Stimulated activated CD4-positive, alpha-beta T cell treated with anti-CD3 and anti-CD28 coated beads, TNF-alpha, amount 100 ng/mL, for 4 hours (primary cell): ENCODE measurements at places on chromosomes 3 and 15.

- DNase-seq = no peak
Measured at GRCh38 chr3:113096188-113096892, 105.6 kb downstream of the GTPBP8 start.

- DNase-seq = no peak
Measured at GRCh38 chr3:126104742-126105605, 21.1 kb upstream of the SLC41A3 start.

- DNase-seq = no peak
Measured at GRCh38 chr15:26628071-26628470, 144.8 kb downstream of the GABRB3 start.

- no peak for DNase-seq
Measured at GRCh38 chr15:86905625-86906256, 826.1 kb downstream of the AGBL1 start.

- DNase-seq = no peak
Measured at GRCh38 chr3:155737844-155738460, 6.9 kb downstream of the PLCH1 start.

DNA sequence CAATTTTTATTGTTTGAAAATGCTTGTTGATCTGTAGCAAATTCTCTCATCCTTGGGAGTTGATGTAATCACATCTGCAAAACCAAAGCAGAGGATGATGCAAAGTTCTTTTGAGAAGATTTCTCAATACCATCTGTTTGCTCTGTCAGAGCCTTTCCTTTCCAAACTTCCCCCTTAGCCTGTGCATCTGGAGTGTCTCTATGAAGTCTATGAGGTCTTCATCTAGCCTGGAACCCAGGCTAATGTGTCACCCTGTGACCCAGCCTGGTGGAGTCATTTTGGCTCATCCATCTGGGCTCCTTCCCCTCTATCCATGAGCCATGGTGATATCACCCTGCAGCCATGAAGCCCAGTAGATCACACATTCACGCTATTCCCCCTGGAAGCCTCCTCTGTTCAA is 123.2 kb upstream of the SLC7A14 start:
- no peak for DNase-seq

- no peak for DNase-seq
Measured at GRCh38 chr3:102614585-102614984, 179.8 kb downstream of the ZPLD1 start.

DNA sequence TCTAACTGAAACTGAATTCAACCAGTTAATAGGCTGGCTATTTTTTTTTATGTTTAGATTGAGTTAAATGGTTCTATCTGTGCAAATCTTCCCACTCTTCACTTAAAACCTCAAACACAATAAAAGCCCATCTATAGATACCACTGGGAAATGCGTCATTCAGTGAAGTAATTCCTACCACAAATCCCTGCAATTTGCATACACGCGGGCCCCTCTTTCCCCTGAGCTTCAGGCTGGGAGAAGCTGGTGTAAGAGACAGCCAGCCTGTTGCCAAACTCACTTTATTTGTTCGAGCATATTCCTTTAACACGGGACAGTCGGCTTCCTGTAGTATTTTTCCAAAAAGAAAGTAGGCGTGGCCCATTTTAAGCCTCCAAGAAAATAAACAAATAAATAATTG is 26.0 kb upstream of the MCTP2 start:
- no peak for DNase-seq

DNA sequence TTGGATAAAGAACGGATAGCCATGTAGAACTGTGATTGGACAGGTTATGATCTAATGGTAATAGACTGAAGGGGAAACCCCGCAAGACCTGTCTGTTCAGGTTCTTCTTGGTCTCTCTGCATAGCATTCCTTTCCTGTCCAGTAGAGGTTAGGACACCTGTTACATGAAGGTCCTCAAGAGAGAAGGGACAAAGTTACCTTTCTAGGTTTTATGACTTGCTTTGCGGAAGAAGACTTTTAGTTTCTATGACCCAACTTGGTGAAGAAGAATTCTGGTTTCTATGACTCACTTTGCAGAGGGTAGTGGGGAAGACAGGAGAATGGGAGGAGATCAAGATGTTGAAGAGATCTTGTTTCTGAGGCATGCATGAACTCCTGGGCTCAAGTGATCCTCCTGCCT is 97.9 kb upstream of the C3orf80 start:
- DNase-seq = no peak

DNA sequence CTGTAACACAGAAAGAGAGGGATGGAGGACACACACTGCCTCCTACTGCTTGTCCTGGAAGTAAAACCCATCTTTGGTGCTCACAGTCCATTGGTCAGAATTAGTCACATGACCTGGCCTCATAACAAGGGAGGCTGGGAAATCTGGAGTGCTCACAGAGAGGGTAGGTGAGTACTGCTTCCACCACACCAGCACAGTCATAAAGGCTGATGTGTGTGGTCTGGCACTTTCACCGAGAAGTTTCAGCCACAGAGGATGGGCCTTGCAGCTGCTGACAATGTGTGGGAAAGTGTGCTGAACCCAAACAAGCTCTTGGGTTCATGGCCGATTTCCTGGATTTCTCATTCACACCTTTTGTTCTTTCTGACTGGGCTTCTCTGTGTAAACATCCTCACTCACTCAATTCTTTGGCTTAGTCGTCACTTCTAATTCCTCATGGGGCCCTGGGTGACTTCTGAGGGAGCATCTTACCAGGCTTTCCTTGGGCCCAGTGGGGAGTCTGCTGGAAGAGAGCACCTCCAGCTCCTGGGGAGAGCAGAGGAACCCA is 100.7 kb downstream of the ASB7 start:
- no peak for DNase-seq

- no peak for DNase-seq
Measured at GRCh38 chr15:78360958-78361718, 21.0 kb downstream of the CRABP1 start.

- no peak for DNase-seq
Measured at GRCh38 chr3:170496026-170496867, 77.6 kb downstream of the CLDN11 start.

DNA sequence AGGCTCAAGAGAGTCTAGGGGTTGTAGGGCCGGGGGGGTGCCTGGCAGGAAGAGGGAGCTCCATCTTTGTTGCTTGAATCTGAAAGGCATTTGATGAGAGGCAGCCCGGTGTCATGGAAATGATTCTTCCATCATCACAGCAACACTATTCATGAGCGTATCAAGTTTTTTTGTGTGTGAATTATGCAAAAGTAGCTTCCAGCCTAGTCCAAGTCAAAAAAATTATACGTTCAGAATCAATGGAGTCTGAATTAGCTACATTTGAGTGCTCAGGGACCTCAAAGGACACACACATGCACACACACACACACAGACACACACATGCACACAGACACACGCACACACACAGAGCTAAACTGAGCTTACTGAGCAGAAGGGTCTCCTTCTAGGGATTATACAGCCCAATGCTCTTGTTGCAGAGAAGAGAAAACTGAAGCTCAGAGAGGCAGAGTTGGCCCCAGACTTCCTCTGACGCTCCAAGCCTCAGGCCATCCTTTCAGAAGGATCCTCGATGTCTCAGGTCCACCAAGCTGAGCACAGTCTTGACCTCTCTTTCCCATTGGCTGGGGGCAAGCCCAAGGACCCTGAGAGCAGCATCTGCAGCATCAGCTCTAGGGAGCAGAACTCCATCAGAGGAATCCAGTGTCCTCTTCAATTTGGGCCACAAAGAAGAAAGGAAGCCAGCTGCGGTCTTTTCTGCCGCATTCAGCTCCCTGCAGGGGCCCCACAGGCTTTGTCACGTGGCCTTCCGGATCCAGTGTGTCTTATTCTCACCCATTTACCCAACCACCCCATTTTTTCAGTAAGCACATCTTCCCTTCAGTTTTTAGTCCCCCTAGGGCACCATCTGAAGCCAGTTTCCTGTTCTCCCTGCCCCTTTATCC is 228.0 kb downstream of the UACA start:
- DNase-seq = no peak

DNA sequence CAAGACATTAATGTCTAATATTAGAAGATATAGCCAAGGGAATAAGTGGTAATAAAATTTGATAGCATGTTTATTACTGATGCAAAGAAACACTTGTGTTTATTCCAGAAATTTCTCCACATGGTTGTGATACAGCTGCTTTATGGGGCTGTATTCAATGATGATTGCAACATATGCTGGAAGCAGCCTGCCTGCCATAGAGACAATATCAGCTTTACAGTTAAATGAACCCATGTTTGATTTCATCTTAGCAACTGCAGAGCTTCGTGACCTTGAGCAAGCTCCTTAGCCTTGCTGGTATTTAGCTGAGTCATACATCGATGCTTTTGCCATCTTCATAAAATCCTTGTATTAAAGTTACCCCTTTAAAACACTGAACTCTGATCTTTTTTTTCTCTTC is 168.1 kb upstream of the STAC start:
- DNase-seq = no peak

GRCh38 chr15:38555686-38556334 is 8.8 kb downstream of the RASGRP1 start:
- no peak for DNase-seq

DNA sequence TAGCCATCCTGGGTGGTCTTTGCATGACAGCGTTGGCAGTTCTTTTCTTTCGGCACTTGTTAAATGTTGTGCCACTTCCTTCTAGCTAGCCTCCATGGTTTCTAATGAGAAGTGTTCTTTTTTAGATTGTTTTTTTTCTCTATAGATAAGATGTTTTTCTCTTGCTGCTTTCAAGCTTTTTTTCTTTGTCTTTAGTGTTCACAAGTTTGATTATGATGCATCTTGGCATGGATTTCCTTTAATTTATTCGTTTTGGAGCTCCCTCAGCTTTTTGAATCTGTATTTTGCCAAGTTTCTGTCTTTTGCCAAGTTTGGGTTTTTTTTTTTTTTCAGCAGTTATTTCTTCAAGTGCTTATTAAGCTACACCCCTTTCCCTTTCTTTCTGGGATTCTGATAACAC is 53.1 kb downstream of the TM2D3 start:
- no peak for DNase-seq

DNA sequence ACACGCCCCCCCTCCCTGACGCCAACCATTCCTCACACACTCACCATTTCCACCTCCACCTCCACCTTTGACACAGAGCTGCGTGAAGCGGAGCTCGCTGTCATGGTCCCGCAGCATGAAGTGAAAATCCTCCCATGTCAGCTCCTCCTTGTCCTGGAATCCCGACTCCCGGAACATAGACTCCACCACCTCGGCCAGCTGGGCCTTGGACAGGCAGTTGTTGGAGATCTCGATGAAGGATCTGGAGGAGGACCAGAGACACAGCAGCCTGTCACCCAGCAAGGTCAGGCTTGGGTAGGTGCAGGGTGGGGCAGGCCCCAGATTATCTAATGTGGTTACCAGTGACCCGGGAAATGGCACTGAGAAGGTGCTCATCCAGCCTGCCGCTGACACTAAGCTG is 12.2 kb downstream of the DUOX2 start:
- DNase-seq = no peak

- DNase-seq = no peak
Measured at GRCh38 chr15:81394603-81395002, 20.6 kb upstream of the TMC3 start.

- DNase-seq = peak; percentile 75
Measured at GRCh38 chr3:152268555-152269055, at the start of gene MBNL1. TSS of gene MBNL1 (plus strand) at chr3:152268929. CDS start at chr3:152300194, 31,265 bp downstream.

DNA sequence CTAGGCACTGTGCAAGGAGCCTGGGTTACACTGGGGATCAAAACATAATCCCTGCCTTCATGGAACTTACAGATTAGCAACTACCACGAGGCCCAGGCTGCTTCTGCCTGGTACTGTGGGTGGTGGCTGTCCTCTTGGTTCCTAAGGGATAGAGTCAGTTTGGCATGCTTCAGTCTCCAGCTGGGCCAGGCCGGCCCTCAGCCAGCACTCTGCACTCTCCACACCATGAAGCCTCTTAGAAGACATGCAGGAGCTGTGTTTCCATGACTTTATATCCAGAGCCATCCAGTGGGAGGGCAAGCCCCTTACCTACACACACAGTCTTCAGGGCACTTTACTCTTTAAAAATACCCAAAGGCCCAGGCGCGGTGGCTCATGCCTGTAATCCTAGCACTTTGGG is 54.4 kb downstream of the ATP1B3 start:
- no peak for DNase-seq

DNA sequence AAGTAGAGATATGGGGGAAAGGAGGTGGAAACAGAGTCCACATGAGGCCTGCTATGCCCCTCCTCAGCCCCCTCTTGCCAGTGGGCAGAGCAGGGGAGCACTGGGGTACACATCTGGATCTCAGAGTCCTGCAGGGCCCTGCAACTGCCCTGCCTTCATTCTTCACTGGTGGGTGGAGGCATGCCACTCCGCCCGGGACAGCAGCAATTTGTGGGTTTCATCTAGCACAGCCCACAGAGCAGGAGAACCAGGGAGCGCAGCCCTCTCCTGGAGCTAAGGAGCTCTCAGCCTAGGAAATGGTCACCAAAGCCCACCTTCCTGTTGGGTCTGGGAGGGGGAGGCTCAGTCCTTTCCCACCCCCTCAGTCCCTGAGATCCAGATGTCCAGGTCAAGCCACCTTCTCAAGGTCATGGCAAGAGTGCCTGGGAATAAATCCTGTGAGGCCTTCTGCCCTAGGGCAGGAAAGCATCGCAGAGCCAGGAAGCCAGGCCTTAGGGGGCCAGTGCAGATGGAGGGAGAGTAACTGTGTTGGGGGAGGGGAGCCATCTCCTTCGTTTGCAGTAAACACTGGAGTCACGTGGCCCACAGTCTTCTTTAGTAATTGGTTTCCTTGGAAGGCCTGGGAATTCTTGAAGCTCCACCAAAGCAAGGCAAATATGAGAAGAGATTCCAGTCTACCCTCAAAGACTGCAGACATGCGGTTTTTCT is 31.0 kb downstream of the ANP32A start:
- DNase-seq = no peak

DNA sequence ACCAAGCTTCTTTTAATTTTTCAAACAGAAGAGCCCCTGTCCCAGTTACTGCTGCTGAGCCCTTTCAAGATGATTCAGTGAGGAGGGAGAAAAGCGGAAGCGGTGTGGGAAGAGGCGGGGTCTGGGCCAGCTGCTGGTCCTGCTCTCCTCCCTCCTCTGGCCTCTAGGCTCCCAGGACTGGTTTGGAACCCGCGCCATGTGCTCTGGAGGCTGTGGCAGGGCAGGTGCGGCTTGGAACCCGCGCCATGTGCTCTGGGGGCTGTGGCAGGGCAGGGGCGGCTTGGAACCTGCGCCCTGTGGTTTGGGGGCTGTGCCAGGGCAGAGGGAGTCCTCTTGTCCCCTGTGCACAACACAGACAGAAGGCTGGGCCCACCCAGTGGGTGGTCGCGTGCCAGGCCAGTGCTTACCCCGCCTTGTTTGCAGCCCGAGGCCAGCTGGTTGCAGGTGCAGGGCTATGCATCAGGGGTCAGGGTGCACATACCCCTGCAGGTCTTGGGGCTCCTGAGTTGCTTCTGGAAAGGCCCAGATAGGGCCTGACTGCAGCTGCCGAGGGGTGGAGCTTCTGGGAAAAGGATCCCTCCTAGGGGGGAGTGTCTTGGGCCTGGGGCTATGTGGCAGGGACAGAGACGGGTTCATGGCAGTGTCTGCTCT is 12.2 kb downstream of the ALG1L2 start:
- no peak for DNase-seq
